Right forelimb (tissue), 1 donor: ENCODE measurements at places on chromosomes 4 and X.
A peak's percentile ranks its signal among the peaks of the same experiment; 100 is the strongest.

GRCh38 chr4:7585768-7586167, 151.0 kb upstream of the PSAPL1 start:
- no peak for DNase-seq

DNA sequence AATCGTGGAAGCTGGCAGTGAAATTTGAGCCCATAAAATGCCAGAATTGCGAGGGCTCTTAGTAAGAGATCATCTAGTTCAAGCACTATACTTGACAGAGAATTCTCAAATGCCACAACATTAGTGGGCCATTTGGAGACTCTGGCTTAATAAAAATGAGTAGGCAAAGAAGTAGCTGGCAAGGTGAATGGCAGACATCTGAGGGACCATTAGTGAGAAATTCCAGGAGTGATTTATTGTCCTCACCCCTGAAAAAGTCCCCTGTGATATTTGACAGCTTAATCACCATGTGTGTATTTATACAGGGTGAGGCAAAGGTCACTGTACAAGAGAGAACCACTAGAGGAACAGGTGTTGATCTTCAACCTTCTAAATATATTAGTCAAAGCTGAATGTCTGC, 207.5 kb downstream of the CHRDL1 start:
- DNase-seq, result no peak

GRCh38 chr4:10035130-10035529, 13.8 kb upstream of the SLC2A9 start:
- DNase-seq, result peak; percentile 6

DNA sequence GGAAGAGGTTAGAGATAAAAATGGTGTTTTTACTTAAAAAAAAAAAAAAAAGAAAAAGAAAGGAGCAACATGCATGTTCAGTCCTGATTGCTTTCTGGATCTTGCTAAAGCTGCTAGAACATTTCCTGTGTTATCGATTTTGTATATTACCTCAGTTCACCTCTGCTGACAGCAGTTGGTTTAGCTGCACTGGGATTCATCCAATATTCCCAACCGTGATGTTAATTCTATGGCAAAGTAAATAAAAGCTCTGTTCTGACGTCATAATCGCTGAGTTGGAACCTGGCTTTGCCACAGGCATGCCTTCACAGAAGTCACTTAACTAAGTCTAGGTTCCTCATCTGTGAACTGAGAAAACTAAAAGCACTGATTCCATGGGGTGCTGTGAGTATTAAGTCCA, 90.7 kb upstream of the SORBS2 start:
- no peak for DNase-seq

DNA sequence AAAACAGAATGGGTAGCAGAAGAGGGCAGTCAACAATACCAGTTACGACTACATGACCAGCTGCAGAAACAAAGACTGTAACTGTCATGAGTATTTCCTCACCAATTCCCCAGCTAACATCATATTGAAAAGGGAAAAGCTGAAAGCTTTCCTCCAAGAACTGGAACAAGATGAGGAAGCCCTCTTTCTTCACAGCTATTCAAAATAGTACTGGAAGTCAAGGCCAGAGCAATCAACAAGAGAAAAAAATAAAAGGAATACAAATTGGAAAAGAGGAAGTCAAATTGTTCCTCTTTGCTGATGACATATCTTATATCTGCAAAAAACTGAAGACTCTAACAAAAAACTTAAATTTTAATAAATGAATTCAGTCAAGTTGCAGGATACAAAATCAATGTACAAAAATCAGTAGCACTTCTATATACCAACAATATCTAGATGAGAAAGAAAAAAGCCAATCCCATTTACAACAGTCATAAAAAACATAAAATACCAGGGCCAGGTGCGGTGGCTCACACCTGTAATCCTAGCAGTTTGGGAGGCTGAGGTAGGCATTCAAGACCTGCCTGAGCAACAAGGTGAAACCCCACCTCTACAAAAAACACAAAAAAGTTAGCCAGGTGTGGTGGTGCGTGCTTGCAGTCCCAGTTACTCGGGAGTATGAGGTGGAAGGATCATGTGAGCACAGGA, 125.4 kb downstream of the ATP8A1 start:
- DNase-seq, result no peak

DNA sequence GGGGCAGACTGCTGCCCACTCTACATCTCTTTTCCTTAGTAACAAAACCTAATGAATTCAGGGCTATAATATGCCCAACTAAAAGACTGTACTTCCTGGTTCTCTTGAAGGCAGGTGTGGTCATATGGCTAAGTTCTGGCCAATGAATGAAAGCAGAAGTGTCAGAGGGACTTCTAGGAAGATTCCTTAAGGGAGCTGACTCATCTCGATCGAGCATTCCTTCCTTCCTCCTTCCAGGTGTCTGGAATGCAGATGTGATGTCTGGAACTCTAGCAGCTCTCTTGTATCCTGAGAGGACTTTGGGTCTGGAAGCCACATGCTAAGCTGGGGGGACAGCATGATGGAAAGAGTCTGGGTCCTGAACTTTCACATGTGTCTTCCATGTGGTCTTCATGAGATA, 116.2 kb upstream of the STX18 start:
- DNase-seq, result no peak

- no peak for DNase-seq
Measured at GRCh38 chrX:19487520-19488200, 27.6 kb downstream of the MAP3K15 start.

- no peak for DNase-seq
Measured at GRCh38 chr4:36394352-36394903, 113.0 kb downstream of the DTHD1 start.

DNA sequence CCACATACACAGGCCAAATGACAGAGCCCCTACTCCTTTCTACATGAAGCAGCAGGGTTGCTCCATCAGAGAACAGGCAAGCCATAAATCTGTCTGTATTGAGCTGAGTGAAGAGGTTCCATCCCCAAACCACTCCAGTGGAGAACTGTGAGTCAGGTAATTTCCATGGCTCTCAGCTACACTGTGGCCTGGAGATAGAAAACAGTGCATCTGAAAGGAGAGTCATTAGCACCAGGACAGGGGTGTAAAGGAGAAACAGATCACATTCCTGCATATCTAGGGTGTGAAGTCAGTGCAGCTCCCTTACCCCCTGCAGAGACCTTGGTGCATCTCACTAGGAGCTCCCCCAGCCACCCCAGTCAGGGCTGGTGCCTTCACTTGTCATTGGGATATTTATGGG, 314.7 kb downstream of the CHIC1 start:
- DNase-seq, result no peak
